ENCODE measurements at places on chromosomes 6 and 20.

- DNase-seq, result no peak
- H3K27ac ChIP-seq, result no peak overlapping the region
- H3K4me1 ChIP-seq, result no peaks in the 10 kb centered on the region
- H3K27me3 ChIP-seq, result no peaks in the 10 kb centered on the region
- H3K4me3 ChIP-seq, result no peak overlapping the region
Observed at GRCh38 chr6:147724454-147724853, 216.0 kb downstream of the SAMD5 start.

DNA sequence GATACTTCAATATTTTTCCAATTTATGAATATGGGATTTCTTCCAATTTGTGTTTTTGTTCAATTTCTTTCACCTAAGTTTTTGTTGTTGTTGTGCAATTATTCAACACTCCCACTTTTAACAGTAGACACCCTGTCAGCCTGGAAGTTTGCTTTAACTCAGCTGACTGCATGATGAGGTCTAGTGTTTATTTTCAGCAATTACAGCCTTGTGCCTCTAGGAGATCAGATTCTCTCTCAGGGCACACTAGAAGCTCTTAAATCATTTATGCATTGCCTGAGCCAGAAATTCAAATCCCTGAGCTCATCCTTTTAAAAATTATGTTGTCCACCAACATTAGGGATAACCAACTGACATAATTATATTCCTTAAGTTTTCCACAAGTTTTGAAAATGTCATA lies 85.7 kb downstream of the MRAP2 start:
- H3K4me3 ChIP-seq, result no peak overlapping the region
- H3K4me1 ChIP-seq, result no peaks in the 10 kb centered on the region
- no peak for DNase-seq
- no peaks in the 10 kb centered on the region for H3K36me3 ChIP-seq

DNA sequence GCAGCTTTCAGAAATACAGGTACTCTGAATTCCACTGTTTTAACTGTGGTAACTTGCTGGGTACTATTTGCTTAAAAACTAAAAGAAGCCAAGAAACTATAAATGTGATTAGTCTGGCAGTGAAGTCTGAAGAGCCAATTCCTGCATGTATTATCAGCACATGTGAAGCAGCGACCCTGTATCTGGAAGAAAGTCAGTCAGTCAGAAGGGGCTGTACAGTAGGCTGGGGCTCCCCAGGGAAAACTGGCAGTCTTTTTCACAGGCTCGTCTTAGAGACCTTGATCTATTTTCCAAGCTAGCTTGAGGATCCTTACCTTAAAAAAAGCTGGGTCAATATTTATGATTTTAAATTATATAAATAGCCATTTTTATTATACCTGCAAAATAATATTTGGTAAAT lies 104.9 kb downstream of the PDSS2 start:
- H3K36me3 ChIP-seq, result no peaks in the 10 kb centered on the region
- H3K4me3 ChIP-seq, result no peak overlapping the region
- DNase-seq, result no peak
- no peak overlapping the region for H3K27ac ChIP-seq
- no peaks in the 10 kb centered on the region for H3K27me3 ChIP-seq

- H3K4me3 ChIP-seq, result no peak overlapping the region
- no peak overlapping the region for H3K27ac ChIP-seq
- no peaks in the 10 kb centered on the region for H3K27me3 ChIP-seq
- no peak for DNase-seq
Observed at GRCh38 chr20:15609921-15610320, 963.3 kb downstream of the KIF16B start.

DNA sequence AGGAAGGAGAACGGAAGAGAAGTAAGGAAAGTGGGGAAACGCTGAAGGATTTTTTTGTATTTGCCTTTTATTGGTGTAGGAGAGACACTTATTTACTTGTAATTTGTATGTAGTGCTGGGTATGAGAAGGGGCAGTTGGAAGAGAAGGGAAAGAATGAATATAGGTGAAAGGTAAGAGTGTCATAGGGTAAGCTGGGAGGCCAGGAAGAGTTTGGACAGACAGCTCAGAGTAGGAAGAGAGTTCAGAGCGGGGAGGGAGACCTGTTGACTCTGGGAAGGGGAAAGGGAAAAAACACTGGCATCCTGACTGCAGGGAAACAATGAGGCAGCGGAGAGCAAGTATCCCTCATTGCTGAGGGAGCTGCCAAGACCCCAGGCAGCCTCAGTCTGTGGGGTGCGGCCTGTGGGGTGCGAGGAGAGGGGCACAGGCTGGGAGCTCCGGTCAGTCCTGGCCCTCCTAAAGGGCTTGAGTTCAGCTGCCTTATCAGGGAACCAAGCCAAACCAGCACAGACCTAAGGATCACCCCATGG lies 3.1 kb downstream of the TRAF3IP2 start:
- H3K27ac ChIP-seq, result no peak overlapping the region
- no peak for DNase-seq
- H3K4me3 ChIP-seq, result no peak overlapping the region

DNA sequence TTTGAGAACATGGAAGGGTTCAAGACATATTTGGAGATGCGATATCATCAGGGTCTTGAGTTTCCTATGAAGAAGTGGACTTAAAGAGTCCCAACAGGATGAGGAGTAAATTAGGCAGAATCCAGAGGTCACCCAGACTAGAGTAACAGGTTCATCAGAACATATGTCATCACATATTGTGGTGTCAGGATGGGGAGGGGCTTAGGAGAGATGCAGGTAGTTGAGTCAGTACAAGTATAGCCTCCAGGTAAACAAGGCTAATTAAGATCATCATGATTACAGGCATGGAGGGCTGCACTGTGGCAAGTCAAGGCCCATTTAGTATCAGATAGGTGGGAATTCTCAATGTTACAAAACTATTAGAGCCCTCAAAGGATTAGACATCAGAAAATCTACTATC lies 90.1 kb upstream of the PAK5 start:
- H3K4me1 ChIP-seq, result no peaks in the 10 kb centered on the region
- no peak for DNase-seq
- H3K36me3 ChIP-seq, result no peaks in the 10 kb centered on the region
- H3K27ac ChIP-seq, result no peak overlapping the region

GRCh38 chr20:6579824-6580223 lies 187.7 kb upstream of the BMP2 start:
- H3K4me3 ChIP-seq, result no peak overlapping the region
- H3K27ac ChIP-seq, result no peak overlapping the region
- H3K27me3 ChIP-seq, result no peaks in the 10 kb centered on the region
- no peaks in the 10 kb centered on the region for H3K36me3 ChIP-seq

GRCh38 chr6:158237656-158238055 lies 69.5 kb downstream of the GTF2H5 start:
- H3K36me3 ChIP-seq, result no peaks in the 10 kb centered on the region
- no peaks in the 10 kb centered on the region for H3K27me3 ChIP-seq
- no peak for DNase-seq
- no peak overlapping the region for H3K4me3 ChIP-seq

- H3K4me1 ChIP-seq, result no peaks in the 10 kb centered on the region
- H3K4me3 ChIP-seq, result no peak overlapping the region
- H3K36me3 ChIP-seq, result no peaks in the 10 kb centered on the region
Observed at GRCh38 chr6:112221561-112221960, 32.8 kb downstream of the LAMA4 start.

- no peak overlapping the region for H3K27ac ChIP-seq
- H3K36me3 ChIP-seq, result no peaks in the 10 kb centered on the region
- H3K27me3 ChIP-seq, result no peaks in the 10 kb centered on the region
- H3K4me3 ChIP-seq, result no peak overlapping the region
- DNase-seq, result no peak
Observed at GRCh38 chr6:51648236-51648635, 439.2 kb downstream of the PKHD1 start.

DNA sequence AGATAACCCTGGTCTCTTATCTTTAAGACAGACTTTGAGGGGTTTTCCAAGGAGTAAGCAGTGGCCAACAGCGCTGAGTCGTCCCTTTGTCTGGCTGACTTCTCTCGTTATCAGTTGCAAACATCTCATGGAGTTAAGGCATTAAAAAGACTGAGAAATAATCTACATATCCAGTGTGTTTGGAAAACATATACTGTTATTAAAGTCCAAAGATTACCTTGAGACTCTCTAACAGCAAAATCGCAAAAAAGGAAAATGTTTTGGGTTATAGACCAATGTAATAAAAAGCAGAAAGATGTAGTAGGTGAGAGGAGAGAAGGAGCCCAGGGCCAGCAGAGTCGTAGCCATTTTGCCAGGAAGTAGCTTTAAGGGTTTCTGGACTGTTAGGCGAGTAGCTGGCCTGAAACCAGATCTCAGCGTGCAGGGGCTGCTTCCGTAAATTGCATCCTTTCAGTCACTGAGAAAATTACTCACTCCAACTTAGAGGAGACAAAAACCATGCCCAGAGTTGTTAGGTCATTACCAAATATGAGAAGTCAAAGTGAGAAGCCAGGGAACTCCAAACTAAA lies 24.6 kb downstream of the MYLK4 start:
- peaks cover 3% of the 10 kb centered on the region for H3K27me3 ChIP-seq
- no peaks in the 10 kb centered on the region for H3K4me1 ChIP-seq
- H3K36me3 ChIP-seq, result no peaks in the 10 kb centered on the region
- H3K4me3 ChIP-seq, result no peak overlapping the region
- DNase-seq, result no peak
- no peak overlapping the region for H3K27ac ChIP-seq

DNA sequence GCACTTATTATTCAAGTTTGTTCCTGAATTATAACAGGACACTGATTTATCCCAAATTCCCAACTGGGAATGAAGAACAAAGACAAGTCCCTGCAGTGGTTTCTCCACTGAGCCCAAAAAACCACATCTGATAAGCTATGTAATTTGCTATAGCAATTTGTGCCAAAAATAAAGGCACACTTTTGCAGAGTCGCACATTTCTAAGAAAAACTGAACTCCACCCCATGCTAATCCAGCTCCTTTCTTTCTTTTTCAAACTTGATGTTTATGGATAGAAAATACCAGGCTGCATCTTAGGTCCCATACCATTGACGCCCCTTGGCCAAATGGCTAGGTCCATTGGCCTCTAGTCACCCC lies 170.2 kb upstream of the CITED2 start:
- peaks cover 40% of the 10 kb centered on the region for H3K4me1 ChIP-seq
- no peak overlapping the region for H3K4me3 ChIP-seq
- no peak overlapping the region for H3K27ac ChIP-seq
- DNase-seq, result no peak
- H3K27me3 ChIP-seq, result no peaks in the 10 kb centered on the region

GRCh38 chr6:98039904-98040607 lies 757.0 kb upstream of the MMS22L start:
- DNase-seq, result no peak
- no peak overlapping the region for H3K27ac ChIP-seq

DNA sequence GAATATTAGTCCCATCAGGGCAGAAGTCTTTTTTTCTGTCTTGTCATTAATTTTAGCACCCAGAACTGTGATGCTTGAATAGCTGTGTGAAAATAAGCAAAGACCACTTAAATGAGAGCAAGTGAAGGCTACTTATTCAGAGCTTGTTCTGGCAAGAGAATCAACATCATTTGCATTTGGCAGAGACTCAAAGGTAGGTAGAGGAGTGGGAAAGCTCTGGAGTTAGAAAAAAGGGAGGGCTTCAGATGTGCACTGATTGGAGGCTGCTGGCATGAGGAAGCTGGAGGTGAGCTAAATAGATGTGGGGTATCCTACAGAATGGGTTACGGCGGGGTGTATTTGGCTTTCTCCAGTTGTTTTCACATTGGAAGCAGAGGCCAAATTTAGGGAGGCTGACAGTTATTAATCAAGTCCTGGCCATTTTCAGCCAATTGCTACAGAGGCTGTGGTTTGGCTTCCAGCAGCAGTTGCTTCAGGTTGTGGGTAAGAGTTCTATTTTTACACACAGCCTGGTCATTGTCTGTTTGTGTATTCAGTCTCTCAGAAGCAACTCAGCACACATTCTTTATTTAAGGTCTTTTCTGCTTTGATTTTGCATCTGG lies 254.3 kb downstream of the BTBD3 start:
- H3K36me3 ChIP-seq, result no peaks in the 10 kb centered on the region
- no peaks in the 10 kb centered on the region for H3K27me3 ChIP-seq
- H3K4me1 ChIP-seq, result no peaks in the 10 kb centered on the region
- no peak overlapping the region for H3K4me3 ChIP-seq
- DNase-seq, result no peak

DNA sequence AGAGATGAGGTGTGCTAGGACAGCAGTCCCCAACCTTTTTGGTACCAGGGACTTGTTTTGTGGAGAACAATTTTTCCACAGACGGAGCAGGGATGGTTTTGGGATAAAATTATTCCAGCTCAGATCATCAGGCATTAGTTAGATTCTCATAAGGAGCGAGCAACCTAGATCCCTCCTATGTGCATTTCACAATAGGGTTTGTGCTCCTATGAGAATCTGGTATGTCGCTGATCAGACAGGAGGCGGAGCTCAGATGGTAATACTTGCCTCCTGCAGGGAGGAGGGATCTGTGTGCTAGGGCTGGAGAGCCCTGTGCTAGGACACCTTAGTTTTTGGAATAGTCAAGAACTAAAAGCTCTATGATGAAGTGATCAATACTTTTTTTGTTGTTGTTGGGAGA lies 2.5 kb downstream of the SMIM13 start:
- no peaks in the 10 kb centered on the region for H3K27me3 ChIP-seq
- no peaks in the 10 kb centered on the region for H3K36me3 ChIP-seq
- H3K4me1 ChIP-seq, result peaks cover 26% of the 10 kb centered on the region
- H3K4me3 ChIP-seq, result no peak overlapping the region
- DNase-seq, result no peak

- no peak overlapping the region for H3K4me3 ChIP-seq
- no peaks in the 10 kb centered on the region for H3K36me3 ChIP-seq
- peaks cover 8% of the 10 kb centered on the region for H3K4me1 ChIP-seq
- H3K27me3 ChIP-seq, result no peaks in the 10 kb centered on the region
Observed at GRCh38 chr6:139597087-139597763, 222.8 kb upstream of the CITED2 start.

DNA sequence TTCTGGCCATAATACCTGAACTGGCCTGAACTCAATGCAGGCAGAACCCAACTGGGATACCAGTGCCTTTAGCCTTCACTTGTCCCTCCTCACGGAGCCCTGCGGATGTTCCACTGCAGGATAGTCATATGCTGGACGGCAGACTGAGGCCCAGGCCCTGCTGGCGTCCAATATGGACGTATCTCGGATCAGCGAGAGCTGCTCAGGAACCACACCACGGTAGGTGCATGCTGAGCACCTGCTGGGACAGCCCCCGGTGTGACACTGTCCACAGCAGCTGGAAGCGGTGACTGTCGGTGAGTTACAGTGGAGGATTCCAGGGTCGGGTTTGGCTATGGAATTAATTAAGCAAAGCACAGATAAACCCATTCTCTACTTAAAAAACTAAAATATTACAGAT lies 48.7 kb downstream of the PSMG4 start:
- no peaks in the 10 kb centered on the region for H3K27me3 ChIP-seq
- no peaks in the 10 kb centered on the region for H3K4me1 ChIP-seq
- no peak overlapping the region for H3K27ac ChIP-seq
- no peak overlapping the region for H3K4me3 ChIP-seq
- no peak for DNase-seq
- no peaks in the 10 kb centered on the region for H3K36me3 ChIP-seq
